ENCODE measurements at places on chromosomes 12 and 14. TPM values are rescaled to one million over a fixed set of nuclear protein-coding genes. Genes with fewer than 3 reads are reported as not detected.

The DNAJC22 gene
- total RNA-seq = 0.51 TPM

- DNase-seq = peak; percentile 50
Measured at GRCh38 chr12:102454808-102455760, 25.3 kb downstream of the IGF1 start.

The RTN1 gene
- 3.0 TPM for total RNA-seq

GRCh38 chr12:12507121-12507520 is 55.5 kb downstream of the DUSP16 start:
- DNase-seq = no peak

The PPP1CC gene
- 156 TPM for total RNA-seq

GRCh38 chr12:48061938-48062719 is 43.8 kb downstream of the SENP1 start:
- no peak for DNase-seq

Measured in right cardiac atrium (tissue), 5 donors.